ENCODE measurements at places on chromosomes 1 and 21.
A peak's percentile ranks its signal among the peaks of the same experiment; 100 is the strongest.

DNA sequence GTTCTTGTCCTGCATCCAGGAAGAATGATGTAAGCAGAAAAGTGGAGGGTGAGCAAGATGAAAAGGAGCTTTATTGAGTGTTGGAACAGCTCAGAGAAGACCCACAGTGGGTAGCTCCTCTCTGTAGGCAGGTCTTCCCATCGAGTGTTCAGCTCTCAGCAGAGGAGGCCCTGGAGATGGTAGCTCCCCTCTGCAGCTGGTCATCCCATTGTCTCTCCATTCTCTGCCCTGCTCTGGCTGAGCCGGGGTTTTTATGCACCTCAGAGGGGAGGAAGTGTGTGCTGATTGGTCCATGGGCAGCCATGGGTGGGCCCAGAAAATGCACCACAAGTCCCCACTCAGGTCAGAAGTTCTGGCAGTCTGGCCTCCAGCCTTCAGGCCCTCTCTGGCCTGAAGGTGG is 713.7 kb downstream of the MATN1 start:
- DNase-seq, result no peak

- no peak for DNase-seq
Measured at GRCh38 chr1:226349801-226350518, 41.0 kb upstream of the LIN9 start.

DNA sequence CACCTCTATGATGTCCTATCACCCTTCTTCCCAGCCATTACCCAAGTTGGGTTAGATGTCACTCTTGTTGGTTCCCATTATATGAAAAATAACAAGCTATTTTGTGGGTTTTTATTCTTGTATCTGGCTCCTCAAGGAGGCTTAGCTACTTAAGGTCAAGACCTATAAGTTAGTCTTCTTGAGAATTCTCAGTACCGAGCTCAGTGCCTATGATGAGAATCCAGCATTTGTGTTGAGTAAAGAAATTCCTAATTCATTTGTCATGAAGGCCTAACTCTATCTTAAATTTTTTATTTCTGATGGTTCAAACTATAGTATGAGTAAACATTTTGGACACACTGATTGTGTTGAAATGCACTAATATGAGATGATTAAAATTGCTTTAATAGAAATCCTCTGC is 15.9 kb downstream of the NUF2 start:
- DNase-seq, result no peak

DNA sequence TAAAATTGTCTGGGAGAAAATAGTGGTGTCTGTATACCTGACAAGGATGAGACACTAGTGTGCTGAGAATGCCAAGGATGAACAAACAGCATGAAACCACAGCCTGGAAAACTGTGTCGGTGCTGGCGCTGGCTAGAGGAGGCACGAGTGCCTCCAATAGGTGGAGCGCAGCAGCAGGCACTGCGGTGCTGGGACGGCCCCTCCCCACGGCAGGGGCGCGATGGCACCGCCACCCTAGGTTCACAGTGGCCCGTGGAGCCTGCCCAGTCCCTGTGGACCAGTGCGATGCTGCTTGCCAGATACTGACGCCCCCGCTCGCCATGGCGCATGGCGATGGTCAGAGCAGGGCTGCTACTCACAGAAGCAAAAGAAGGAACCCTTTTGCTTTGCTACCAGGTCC is 6.8 kb downstream of the CFAP410 start:
- no peak for DNase-seq

GRCh38 chr1:150976879-150977694 is 2.5 kb upstream of the CERS2 start:
- peak; percentile 83 for DNase-seq

- DNase-seq, result no peak
Measured at GRCh38 chr1:177385760-177386698, 215.3 kb downstream of the BRINP2 start.

DNA sequence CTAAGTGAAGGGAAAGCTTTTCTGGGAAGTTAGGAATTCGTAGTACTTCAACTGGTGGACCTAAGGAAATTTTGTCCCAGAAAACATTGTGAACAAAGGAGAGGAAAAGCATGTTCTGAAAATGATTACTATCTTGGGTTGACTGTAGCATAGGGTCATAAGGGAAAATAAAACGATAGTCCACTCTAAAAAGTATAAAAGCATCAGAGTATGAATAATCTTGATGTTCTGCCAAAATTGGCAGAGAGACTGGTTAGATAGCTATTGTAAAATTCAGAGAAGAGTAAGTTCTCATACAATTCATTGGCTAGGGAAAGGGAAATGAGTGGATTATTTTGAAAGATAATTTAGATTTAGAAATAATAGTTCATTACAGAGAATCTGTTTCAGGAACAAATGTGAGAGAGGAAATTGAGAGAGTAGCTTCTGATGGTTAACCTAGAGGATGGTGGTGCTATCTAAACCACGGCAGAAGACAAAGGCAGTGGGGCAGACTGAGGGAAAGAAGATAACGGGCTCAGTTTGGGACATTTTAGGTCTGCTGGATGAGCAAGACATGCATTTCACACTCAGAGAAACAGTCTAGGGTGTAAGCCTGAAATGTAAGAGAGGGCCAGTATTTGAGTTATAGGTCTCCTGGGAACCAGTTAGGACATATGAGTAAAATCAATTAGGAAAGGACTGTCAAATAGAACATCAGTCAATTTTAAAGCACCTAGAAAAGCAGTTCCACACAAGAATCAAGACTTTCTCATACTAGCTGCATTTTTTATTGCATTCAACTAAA is 799.3 kb upstream of the CXADR start:
- no peak for DNase-seq

- DNase-seq, result no peak
Measured at GRCh38 chr1:116435806-116436610, 63.0 kb downstream of the ATP1A1 start.

- no peak for DNase-seq
Measured at GRCh38 chr1:185562461-185563359, 171.5 kb upstream of the HMCN1 start.

GRCh38 chr1:151060007-151060656 is at the start of gene MLLT11:
TSS of gene MLLT11 (plus strand) at chr1:151060397. CDS start at chr1:151067225, 6,828 bp downstream.
- DNase-seq, result no peak

DNA sequence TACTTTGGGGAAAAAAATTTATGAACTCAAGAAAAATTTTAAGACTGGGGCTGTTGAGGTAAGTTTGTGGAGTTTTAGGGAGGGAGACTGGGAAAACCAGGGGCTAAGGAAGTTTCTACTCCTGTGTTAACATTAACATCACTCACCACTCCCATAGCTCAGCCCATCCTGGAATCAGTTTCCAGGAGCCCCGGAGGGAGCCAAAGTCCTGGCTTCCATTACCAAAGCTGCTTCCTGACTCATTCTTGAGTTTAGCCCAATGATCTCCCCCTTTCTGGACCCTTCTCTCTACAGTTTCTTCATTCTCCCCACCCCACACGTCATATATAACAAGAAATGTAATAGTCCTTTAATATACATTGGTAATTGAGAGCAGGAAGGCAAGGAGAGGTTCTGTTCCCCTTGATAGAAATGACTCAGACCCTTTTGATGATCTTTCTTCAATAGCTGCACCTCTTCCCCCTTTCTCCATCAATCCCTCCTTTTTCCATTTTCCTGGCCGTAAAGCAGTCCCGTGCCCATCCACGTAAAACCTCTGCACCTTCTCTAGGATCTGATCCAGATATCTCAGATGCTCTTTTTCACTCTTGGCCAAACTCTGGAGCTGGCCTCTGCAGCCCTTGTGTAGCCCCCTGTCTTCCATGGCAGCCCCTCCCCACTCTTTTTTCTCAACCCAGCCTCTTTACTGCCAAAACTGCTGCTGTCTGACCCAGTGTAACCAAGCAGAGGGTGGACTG is 4.6 kb upstream of the PIAS3 start:
- no peak for DNase-seq

GRCh38 chr1:24275510-24275909 is 43.6 kb upstream of the GRHL3 start:
- DNase-seq, result no peak

DNA sequence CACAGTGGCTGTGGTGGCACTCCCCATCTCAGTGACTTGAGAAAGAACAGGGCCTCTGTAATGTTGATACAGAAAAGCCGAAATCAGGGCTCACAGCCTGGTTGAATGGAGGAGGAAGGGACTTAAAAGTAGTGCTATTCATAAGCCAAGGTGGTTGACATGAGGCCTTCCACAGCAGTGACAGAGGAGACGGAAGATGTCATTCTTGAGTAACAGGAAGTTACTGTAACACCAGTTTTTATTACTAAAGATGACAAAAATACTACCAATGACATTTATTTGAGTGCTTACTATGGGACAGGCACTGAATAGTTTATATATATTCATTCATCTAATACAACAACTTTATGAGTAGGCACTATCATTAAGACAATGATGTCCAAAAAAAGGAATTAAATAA is 52.8 kb upstream of the GNG12 start:
- no peak for DNase-seq

DNA sequence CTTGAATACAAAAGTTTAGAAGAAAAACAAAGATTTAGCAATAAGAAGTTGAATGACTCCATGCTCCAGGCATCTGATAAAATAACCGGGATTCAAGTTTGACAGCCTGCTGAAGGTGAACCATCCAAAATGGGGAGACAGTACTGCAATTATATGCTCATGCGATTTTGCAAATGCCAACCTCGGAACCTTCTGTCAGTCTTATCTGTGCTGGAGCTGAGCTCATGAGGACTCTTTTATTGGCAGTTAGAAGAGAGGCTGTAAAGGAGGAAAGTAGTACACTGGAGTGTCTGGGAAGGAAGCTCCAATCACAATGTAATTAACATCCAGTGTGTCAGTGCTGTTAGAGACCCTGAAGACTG is 170.0 kb downstream of the GALNT2 start:
- no peak for DNase-seq

DNA sequence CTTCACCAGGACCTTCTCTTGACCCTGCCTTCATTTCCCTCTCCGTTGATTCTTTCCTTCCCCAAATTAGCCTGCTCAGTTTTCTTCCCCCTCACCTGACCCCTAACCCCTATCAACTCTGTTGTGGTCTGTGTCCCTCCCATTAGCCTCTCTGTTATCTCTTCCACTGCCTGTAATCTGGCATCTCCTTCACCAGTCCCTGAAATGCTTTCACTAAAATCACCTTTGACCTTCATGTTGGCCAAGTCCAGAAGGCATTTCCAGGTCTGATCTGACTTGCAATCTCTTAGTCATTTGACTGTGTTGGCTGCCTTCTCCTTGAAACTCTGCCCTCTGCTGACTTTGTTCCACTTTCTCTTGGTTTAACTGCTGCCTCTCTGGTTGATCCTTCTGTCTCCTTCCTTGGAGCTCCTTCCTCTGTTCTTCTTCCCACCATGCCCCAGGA is 28.2 kb downstream of the ATP8B2 start:
- DNase-seq, result peak; percentile 54

Measured in CD4-positive, alpha-beta T cell treated with Interferon alpha-2 for 1 hour (primary cell).